ENCODE measurements at places on chromosomes 6 and 20.
A peak's percentile ranks its signal among the peaks of the same experiment; 100 is the strongest.

GRCh38 chr6:99446076-99446475 lies 21.0 kb upstream of the PNISR start:
- no peak for DNase-seq

DNA sequence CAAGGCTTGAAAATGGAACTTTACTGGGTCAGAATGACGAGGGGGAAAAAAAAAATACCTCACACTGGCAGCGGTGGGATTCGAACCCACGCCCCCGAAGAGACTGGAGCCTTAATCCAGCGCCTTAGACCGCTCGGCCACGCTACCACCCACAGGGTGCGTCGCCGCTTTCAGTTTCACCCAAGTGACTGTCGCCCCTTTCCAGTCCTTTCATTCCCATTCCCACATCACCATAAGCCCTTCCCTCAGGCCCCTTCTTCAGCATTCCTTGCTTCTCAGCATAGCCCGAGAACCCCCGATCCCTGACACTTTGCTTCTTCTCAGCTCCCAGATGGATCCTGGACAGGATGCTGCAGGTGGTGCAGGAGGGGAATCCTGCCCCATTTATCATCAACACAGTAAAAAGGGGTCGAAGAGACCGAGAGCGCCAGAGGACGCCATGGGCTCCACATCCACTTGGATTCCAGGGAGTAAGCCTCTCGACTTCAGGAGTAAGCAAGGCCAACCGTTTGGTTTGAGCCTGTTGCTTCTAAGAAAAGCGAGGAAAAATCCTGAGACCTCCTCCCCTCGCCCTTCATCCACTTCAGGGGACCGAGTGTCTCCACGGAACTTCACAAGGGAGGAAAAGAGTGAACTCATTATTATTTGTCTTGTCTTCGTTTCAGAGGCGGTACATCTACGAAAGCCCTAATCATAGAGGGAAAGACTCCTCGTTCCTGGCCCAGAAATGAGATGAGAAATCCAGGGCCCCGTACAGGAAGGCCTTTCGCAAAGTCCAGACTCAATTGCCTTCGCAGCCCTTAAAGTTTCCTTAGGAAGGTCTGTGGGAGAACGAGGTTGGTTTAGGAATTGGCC lies 20.0 kb upstream of the TRIM27 start:
- peak; percentile 59 for DNase-seq

GRCh38 chr6:89045576-89045975 lies 35.0 kb upstream of the PNRC1 start:
- DNase-seq: peak; percentile 62

DNA sequence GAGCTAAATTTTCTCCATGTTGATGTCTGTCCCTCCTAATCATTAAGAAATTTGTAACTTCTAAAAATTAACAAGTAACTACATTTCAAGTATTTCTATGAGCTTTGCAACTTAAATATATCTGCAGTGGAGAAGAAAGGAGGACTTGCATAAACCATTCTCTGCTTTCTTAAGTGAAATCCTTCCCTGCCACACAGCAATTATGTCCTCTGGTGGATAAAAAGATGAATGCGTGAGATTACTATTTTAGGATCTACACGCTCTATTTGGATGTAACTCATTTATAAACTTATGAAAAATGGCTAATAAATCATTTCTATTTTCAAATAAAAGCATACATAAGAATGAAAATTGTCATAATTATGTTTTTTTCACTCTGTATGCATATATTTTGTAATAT lies 338.0 kb upstream of the PTCHD4 start:
- no peak for DNase-seq

- no peak for DNase-seq
Observed at GRCh38 chr20:51121901-51122412, 99.0 kb upstream of the KCNG1 start.

GRCh38 chr6:37897321-37897720 lies 77.8 kb downstream of the ZFAND3 start:
- no peak for DNase-seq

DNA sequence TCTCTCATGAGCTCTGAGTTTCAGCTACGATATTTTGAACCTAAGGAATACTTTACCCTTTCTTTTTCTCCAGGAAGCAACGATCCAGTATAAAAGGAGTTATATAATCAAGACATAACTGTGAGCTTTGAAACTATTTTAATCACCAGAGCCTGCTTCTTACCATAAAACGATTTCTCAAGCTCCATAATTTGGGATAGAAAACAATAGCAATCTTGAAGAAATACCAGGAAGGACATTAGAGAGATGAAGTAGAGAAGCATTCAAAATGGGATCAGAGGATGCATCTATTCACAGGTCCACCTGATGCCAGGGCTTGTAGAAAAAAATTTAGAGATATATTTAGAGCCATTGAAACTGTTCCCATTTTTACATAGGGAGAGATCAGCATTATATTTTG lies 135.9 kb downstream of the FUT9 start:
- no peak for DNase-seq

DNA sequence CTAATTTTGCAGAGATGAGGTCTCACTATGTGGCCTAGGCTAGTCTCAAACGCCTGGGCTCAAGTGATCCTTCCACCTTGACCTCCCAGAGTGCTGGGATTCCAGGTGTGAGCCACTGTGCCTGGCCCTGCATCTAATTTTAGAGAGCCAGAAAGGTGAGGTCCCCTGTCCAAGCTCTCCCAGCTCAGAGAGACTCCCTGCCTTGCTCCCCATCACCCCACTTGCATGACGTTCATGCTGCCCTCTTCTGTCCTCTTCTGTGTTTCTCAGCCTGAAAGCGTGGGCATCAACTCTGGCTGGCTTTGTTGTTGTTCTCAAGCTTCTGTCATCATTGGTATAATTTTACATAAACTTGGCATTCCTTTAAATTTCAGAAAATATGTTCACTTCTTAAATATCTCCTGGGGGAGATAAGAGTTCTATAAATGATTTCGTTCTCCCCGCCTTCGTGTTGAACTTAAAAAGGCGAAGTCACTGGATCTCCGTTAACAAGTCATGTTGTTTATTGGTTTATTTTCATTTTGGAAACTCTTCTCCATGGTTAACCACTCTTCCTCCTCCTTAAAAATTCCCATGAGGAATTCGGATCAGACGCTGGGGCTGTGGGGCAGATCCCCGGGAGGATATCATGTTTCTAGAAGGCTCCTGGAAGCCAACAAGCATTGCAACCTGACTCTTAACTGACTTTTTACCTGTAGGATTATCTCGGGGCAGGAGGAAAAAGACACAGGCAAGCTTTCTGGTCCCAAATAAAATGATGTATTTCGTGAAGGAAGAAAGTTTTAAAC lies 13.2 kb upstream of the PARD6B start:
- no peak for DNase-seq

GRCh38 chr6:89007209-89008000 lies 44.0 kb upstream of the RNGTT start:
- DNase-seq: peak; percentile 52

GRCh38 chr6:131838051-131838450 lies 30.2 kb downstream of the ENPP1 start:
- no peak for DNase-seq

DNA sequence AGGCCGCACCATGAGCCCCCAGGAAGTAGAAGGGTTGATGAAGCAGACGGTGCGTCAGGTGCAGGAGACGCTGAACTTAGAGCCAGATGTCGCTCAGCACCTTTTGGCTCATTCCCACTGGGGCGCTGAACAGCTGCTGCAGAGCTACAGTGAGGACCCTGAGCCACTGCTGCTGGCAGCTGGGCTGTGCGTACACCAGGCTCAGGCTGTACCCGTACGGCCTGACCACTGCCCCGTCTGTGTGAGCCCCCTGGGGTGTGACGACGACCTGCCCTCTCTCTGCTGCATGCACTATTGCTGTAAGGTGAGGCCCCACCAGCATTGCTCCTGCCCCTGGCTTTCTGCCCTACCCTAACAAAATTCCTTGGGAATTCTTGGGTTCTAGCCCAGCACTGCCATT lies 13.1 kb downstream of the DNPH1 start:
- DNase-seq: no peak

GRCh38 chr20:19074828-19075516 lies 137.5 kb upstream of the SLC24A3 start:
- DNase-seq: peak; percentile 80

DNA sequence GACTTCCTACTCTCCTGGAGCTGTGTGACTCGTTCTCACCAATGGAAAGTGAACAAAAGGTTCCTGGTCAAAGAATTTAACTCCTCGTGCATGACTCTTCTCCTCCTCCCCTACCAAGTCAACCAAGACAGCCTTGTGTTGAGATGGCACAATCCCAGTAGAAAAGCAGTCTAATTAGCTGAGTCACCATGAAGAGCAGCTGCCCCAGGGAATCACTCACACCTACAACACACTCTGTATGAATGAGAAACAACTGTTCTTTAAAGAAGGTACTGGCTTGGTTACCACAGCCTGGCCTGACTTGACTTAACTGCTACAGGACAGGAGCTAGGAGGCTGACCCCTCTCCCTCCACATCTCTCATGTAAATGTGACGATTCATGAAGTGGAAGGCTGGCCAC lies 2.9 kb upstream of the HLA-DOB start:
- DNase-seq: no peak

DNA sequence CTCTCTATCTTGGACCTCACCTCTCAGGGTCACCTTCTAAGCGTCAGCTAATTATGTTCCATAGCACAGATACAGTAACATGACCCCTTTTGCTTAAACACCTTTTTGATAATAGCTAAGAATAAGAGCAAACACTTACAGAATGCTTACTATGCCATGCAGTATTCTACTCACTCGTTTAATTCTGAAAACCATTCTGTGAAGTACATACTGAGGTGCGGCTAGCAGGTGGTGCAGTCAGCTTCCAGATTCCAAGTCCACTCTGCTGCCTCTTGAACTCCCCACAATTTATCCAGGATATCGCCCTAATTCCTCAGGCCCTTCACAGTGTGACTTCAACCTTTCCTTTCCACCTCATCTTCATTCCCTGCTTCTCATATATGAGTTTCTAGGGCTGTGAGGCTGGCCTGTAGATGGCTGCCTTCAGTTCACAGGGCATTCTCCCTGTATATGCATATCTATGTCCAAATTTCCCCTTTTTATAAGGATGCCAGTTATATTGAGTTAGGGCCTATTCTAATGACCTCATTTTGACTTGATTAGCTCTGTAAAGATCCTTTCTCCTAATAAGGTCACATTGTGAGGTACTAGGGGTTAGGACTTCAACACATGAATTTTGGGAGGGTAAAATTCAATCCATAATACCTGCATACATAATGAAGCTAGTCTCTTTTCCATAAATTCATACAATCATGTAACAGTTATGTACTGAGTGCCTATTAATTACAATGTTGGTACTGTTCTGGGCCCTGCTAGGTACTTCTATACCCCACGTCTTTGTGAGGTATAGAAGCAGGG lies 130.1 kb downstream of the PDSS2 start:
- DNase-seq: no peak

- DNase-seq: no peak
Observed at GRCh38 chr6:88174906-88175305, 8.8 kb upstream of the CNR1 start.

- no peak for DNase-seq
Observed at GRCh38 chr6:166586424-166587156, at the start of gene RAMACL. Gene RAMACL (minus strand): TSS chr6:166586678. CDS start chr6:166586477, 201 bp downstream.

DNA sequence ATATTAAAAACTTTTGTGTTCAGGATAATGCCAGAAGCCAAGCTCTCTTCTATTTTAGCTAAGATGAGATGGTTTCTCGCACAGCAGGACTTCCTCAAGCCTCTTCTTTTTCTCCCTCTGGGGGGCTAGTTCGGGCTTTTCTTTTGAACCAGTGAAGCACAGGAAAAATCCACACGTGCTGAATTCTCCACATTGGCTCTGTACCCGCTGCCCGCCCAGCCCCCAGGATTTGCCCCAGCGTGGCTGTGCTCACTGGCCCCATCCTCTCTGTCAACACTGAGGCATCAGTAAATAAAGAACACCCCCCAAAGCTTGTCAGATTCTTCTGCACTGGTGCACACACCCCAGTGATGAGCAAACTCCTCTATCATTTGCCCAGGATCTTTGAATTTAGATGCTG lies 232.8 kb downstream of the ZNF217 start:
- DNase-seq: no peak

DNA sequence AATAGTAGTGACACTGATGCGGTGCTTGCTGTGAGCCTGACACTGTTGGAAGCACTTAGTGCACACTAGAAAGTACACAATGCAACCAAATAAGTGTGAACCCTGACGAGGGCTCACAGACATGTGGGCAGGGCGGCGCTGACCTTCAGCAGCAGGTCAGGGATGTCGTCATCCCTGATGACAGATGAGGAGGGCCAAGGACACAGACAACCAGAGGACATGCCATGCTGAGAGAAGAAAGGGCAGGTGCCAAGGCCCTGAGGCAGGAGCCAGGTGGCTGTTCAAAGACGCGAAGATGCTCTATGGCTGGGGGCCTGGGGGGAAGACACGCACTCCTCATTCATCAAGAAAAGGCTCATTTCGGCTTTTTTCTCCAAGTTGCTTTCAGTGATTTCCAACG lies 176.4 kb upstream of the CST7 start:
- no peak for DNase-seq

GRCh38 chr6:18207438-18207837 lies 52.2 kb downstream of the KDM1B start:
- no peak for DNase-seq

GRCh38 chr6:160583794-160584193 lies 80.3 kb downstream of the LPA start:
- DNase-seq: no peak

DNA sequence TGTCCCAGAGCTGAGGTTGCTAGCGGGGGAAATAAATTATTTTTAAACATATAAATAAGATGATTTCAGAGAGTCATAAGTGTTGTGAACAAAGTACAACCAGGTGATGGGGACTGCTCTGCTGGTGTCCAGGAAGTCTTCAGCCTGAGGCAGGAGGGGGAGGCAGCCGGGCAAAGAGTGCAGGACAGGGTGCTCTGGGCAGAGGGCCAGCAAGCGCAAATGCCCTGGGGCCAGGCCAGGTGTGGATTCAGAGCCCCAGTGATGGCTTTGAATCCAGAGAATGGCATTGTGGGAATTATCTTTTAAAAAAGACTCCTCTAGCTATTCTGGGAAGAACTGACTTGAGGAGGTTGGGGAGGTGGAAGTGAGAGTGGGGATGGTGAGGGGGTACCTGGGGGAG lies 1.6 kb downstream of the CLPSL1 start:
- no peak for DNase-seq
